ENCODE measurements at places on chromosomes 7 and 10.

DNA sequence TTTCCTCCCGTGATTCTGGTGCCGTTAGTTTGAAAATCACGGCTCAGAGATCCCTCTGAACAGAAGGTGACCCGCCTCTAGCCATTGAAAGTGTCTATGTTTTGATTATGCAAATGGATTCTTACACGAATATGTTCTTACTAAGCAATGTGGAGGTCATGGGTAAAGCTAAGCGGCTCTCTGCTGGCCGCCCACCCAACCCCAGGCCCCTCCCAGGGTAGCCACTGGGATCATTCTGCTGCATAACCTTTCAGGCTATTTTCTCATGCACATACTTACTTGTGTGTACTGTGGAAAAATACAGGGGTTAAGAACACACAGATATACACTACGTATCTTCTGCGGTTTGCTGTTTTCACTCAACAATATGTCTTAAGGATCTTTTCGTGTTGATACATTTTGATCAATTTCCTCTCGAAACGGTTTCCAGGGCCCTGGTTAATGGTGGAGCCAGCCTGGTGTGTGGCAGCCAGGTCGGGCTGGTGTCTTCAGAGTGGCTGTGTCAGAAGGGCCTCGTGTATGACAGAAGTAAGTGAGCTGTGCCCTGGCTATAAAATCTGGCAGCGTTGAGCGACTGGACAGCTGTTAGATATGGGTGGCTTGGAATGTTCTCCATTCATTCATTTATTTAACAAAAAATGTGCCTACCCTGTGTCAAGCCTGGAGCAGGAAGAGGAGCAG is 29.9 kb downstream of the ZNF783 start:
- DNase-seq, result no peak

DNA sequence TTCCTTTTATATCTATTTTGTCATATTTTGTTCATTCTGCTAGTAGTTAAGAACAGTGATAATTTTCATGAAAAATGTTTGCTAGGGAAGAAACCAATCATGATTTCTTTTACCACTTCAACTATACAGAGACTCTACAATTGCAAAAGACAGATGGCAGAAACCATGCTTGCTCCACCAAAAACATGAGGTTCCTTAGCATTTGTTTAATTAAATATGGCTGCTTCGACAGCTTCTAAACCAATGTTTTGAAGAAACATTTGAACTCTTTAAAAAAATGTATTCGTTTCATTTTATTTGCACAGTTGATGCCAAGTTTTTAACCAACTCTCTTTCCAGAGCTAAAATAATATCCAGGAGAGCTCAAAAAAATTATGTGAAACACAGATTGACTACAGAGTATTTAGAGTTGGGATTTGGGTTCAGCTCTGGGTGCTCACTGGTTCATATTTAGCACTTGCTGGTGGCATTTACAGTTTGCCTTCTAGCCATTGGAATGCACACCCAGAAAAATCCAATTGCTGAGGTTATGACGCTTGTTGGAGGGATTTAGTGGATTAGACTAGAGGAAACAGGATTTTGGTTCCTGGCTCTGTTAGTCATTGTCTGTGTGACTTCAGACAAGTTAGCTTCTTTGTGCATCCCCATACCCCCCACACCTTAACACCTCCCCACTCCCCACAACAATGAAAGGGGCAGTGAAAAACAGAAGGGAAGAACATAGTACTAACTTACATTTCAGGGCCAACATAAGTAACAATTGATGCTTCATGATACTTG is 35.8 kb upstream of the SDHAF3 start:
- no peak for DNase-seq

DNA sequence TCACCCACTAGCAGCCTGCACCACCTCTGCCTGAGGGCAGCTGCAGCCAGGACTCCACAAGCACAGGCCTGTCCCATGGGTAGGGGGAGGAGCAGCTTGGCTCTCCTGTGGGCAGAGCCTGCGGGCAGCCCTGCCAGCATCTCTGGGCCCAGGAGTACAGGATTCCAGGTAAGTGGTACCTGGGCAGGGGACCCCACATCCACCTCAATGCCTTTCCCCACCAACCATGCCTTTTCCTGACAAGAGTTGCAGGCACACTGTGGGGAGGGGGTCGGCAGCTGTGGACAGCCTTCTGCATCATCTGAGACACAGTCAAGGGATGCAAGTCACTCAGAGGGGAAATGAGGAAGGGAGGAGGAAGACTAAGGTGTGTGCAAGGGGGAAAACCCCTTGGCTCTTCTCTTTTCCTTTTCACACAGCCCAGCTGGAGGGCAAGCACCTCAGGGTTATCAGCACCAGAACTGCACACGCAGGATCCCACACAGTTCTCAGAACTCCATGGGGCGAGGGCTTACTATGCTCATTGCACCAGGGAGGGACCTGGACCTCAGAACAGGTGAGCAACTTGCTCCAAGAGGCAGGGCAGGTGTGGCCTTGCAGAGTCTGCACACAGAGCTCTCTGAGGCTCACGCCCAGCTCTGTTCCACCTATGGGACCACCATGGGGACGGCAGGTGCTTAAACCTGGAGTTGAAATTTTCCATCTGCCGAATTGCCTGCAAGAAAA is 16.5 kb upstream of the ANTXRL start:
- no peak for DNase-seq

- no peak for DNase-seq
Observed at GRCh38 chr10:100489396-100489795, 26.6 kb downstream of the WNT8B start.

DNA sequence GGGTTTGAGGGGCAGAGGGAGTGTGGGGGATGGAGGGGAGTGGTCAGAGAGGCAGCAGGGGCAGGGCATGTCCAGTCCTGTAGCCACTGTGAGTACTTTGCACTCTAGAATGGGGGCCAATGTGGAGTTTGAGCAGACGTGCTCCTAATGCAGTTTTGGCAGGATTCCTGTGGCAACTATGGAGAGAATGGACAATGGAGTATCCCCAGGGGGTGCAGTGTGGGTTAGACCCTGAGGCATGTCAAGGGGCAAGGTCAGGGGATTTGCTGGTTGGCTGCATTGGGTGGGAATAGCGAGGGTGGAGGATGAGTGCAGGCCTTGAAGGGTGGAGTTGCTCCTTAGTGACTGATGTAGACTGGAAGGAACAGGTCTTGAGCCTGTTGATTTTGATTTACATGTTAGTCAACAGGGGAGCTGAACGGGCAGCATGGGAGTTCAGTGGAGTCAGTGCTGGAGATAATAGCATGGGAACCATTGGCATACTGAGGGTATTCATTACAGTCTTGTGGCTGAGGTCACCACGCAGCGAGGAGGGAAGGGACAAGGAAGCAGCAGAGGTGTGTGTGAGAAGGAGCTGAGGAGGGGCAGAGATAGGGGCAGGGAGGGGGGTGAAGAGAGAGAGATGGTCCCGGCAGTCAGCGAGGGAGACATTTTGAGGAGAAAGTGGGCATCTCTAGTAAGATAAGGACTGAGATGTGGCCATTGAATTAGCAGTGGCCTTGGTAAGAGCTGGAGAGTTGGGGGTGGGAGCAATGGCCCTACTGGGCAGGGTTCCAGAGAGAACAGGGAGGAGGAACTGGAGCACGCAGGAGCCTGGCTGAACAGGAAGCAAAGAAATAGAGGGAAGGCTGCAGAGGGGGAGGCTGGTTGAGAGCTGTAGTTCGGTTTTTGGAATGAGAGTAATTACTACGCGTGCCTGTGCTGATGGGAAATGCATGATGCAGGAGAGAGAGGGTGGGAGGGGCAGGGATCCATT is 112.7 kb downstream of the CCNY start:
- no peak for DNase-seq

DNA sequence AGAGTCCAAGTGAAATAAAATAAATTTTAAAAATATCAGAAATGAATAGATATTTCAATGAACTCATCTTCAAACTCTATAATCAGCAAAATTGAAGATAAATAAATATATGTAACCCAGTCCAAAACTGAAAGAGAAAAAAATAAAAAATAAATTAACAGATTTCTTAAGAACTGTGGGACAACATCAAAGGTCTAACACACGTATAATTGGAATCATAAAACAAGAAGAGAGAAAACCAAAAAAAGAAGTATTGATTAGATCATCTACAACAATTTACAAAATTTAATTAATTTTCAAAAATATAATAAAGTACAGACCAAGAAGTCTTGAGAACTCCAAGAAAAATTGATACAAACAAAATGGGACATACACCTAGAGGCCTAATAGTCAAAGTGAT is 625.8 kb upstream of the SORCS1 start:
- no peak for DNase-seq

DNA sequence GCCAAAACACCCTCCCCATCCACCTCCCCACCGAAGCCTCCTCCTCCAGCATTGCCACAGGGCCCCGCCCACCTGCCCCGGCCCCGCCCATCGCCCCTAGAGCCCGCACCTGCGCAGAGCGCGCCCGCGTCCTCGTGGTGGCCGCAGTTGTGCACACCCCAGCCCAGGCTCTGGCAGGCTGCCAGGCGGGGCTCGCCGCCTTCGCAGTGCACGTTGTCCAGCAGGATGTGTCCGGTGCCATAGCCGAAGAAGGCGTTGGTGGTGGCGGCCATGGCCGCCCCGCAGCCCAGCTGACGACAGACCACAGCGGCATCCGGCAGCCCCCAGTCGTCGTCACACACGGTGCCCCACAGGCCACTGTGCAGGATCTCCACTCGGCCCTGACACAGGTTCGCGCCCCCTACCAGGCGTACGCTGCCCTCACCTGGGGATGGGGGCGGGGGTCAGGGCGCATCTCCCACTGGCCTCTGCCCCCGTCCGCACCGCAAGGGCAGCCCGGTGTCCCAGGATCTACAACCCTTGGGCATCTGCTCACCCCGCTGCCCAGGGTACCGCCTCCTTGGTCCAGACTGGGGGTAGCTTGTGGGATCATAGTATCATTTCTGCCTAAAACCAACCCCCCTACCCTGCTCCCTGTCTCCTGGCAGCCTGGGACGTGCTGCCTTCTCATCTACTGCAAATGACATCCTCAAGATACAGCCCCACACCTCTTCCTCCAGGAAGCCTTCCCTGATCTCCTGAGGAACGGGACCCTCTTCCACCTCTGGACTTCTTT is 11.9 kb downstream of the SSC4D start:
- peak; percentile 86 for DNase-seq

DNA sequence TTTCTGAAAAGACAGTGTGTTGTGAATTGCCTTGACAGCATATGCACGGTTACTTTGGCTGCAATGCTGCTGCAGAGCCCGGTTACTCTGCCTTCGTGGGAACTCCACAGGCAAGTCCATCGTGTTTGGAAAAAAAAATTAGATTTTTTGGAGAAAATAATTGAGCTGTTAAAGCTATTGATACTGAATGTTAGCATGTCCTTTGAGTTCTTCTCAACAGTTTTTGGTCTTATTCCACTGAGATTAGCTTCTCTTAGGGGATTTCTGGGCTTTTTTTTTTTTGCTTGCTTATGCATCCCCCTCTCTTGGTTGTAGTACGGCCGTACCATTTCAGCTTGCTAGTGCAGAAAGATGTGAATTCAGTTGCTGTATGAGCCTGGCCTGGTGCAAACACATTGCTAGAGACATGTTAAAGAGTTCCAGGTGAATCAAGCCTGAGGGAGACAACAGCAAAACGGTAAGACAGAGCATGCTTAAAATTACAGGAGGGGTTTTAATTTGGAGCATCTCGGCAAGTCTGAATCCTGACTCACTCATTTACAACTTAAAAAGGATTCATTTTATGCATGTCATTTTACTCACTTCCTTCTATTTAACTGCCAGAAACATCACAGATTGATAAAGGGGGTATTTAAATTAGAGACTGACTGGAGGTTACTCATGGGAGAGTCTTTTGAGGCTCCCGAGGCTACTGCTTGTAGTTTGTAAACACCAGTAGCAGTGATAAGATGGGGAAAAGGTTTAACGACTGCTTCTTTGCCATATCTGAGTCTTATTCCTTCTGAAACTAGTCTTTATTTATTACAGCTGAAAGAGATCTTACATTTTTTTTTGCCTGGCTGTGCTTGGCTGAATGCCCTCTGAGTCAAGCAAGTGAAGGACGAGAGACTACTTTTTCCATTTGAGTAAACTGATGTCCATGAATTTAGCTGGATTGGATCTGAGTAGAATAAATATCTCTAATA is 113.7 kb downstream of the CDK14 start:
- DNase-seq, result no peak

DNA sequence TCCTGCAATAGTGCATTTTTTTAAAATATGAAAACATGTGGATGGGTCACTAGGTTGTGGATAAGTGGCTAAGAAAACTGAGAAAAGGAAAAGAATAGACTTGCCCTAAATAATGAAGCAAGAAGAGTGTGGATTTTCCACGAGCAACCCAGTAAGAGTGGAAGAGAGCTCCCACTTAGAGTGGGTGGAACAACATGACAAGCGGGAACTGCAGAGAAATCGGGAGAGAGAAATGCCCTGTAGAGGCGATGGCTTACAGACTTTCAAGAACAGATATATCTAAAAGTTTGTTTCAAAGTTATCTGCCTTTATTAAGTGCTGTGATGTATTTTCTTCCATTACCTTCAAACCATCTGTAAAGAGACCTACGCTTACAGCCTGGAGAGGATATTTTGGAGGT is 26.1 kb upstream of the NRG3 start:
- no peak for DNase-seq

DNA sequence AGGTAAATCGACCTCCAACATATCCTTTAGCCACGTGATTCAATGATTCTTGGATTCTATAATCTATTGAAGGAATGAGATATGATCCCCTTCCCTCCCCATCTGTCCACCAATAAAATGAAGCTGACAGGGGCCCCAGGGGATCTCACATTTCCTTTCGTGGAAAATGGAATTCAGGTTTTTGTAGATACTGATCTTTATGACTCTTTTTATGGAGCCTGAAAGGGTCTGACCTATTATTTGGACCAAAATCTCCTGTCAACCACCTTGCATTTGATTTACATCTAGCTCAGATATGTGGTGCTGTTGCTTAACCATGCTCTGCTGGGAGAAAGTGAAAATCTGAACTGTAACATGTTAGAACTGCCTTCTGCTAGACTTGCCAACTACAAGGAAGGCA is 234.0 kb upstream of the CXCL12 start:
- no peak for DNase-seq

DNA sequence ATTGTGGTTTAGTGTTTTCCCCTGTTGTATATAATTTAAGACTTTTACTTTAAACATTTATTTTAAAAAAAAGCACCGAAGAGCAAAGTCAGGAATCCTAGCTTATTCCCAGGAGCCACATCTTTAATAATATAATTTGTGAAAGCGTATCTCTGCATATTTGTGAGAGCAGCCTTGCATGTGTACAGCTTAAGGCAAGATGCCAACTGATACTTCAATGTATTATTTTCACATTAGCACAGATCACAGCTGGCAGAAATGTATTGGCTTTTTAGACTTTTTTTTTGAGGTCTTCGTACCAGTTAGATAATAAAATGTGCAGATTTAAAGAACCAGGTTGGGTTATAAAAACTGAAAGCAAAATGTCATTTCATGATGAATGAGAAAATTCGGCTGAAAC is 845.7 kb upstream of the POT1 start:
- DNase-seq, result no peak

DNA sequence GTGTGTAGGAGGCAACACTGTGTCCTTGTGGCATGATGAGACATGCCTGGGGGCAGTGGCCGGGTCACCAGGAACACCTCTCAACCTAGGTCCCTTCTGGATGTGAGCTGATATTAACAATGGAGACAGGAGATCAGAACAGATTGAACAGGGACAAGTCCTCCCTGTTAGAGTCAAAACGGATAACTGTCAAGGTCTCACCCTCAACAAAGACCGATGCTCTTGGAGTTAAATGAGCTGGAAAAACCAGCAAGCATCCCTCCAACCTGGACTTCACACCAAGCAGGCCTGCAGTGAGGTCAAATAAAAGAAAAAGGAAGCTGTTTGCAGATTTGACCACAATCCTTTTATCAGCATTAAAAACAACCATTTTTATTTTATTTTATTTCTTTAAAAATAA is 49.0 kb downstream of the SLIT1 start:
- no peak for DNase-seq

All from nucleus accumbens (tissue), 56 donors.